Activated effector memory CD4-positive, alpha-beta T cell treated with Interleukin-2 at 50 U/mL for 16 hours (primary cell): ENCODE measurements at places on chromosomes 4 and X.

GRCh38 chr4:184849185-184849584 is 23.4 kb upstream of the ACSL1 start:
- no peak for DNase-seq

DNA sequence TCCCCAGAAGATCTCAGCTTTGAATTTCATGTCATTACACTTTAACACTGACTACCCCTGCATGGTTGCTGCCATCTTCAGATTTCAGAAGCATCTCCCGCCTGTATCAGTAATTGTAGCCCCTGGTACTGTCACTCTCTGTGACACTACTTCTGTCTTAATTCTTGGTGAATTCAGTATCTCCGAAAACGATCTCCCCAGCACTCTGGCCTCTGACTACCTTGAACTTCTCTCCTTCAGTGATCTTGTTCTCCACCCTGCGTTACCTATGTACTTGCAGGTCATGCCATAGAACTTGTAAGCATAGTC is 53.8 kb upstream of the ABCG2 start:
- DNase-seq = no peak

DNA sequence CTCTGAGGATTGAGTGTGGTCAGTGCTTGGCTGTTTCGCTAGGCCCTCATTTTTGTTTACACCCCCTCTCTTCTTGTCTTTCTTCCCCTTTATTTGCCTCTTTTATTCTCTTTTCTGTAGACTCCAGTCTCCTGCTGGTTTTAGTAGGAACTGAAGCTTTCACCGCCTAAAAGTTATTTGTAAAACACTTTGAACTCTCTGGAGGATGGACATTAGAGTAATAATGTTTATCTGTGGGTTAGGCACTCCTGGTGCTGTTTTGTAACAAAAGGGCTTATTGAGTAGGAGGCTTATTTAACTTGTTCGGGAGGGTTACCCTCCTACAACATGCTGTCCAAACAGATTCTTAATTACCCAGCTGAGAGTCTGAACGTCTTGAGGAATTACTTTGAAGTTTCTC is 1.6 kb upstream of the ARHGAP10 start:
- no peak for DNase-seq

DNA sequence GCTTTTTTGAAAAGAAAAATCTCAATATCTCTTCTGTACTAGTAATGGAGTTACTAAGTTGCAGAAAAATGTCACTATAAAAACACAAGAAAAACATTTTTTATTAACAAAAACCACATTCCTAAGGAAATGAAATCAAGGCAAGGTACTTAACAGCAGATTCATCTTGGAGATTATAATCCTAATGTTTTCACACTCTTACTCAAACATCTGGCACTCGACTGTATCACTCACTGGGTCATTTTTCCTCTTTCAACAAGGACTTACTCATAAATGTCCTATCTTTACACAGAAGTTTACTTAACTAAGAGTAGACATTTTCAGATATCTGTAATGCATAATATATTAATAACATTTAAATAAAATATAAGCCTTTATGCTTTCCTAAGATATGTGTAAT is 216.6 kb downstream of the NR3C2 start:
- no peak for DNase-seq

DNA sequence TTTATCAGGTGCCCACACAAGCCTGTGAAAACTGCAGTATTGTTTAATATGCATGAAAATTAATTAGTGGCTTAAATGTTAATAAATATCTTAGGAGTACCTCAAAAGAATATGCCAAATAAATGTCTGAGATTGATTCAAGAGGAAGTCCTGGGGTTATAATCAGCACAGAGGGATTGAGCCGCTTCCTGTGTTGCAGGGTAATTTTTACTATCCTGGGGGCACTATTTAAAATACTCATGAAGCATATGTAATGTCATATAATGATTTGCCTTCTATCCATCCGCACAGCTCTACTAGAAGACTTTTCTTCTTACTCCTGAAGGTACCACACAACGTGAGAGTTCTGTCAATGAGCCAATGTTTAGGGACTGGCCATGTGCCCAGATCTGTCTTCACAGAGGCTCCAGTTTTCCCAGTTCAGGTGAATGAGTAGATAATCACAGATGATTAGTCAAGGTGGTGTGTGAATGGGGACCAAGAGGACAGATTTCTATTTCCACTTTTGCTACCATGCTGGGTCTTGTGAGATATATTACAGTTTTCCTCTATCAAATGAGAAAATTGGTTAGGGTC is 233.3 kb downstream of the USP46 start:
- no peak for DNase-seq
